ENCODE measurements at places on chromosomes 13 and 19. TPM values are rescaled to one million over a fixed set of nuclear protein-coding genes. Genes with fewer than 3 reads are reported as not detected.

DNA sequence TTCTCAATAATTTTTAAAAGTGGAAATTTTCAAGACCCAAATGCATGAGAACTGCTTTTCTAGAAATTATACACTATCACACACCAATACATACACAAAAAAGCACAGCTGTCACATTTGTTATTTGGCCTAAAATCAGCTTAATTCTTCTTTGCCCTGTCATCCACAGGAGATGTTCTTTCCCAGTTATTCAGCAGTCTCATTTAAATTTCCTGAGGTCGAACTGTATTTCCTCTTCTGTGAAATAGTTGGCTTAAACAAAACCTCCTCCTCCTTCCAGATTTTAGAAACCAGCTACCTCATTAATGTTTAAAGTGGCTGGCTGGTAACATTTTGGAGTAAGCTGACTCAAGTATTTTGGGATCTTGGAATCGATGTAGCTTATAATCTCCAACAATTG, 39.1 kb downstream of the SMAD9 start:
- no peak for DNase-seq

- no peak for DNase-seq
Measured at GRCh38 chr19:41928754-41929535, 696 bp upstream of the ERFL start.

Gene ZNF433
- polyA plus RNA-seq = 13.1 TPM

Gene TEKTIP1
- polyA plus RNA-seq = 4.6 TPM

Gene LIM2
- polyA plus RNA-seq = not detected
